Left ventricle myocardium inferior (tissue), 1 donor: ENCODE measurements at places on chromosomes 2 and 18. TPM values are rescaled to one million over a fixed set of nuclear protein-coding genes. Genes with fewer than 3 reads are reported as not detected.

- H3K4me1 ChIP-seq, result peaks cover 40% of the 10 kb centered on the region
- H3K4me3 ChIP-seq, result peak overlapping the region; percentile 43
- peak; percentile 61 for DNase-seq
- no peaks in the 10 kb centered on the region for H3K36me3 ChIP-seq
- peaks cover 7% of the 10 kb centered on the region for H3K27me3 ChIP-seq
Measured at GRCh38 chr2:95389245-95390119, 13.0 kb upstream of the FAHD2A start.

GRCh38 chr2:11073251-11073650, 82.0 kb upstream of the SLC66A3 start:
- no peaks in the 10 kb centered on the region for H3K4me1 ChIP-seq
- DNase-seq, result no peak
- H3K27me3 ChIP-seq, result peaks cover 58% of the 10 kb centered on the region
- H3K36me3 ChIP-seq, result no peaks in the 10 kb centered on the region

DNA sequence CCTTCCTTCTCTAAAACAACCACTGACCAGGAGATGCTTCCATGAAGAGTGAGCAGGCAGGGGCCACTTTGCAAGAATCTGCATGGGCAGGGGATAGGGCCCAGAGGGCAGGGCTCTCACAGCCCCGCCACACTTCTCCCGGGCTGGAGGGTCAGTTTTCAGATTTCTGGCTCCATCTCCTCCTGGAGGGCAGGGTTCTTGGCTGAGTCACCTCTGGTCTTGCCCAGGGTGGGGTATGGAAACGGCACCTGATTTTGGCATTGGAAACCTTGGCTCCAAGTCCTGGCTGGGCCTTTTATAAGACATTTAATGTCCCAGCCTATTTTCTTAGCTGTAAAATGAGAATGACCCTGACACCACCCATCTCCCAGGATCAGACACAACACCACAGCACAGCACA, 27.6 kb upstream of the ASPRV1 start:
- H3K27me3 ChIP-seq, result no peaks in the 10 kb centered on the region
- no peak for DNase-seq
- H3K4me1 ChIP-seq, result no peaks in the 10 kb centered on the region
- H3K27ac ChIP-seq, result no peak overlapping the region

- no peaks in the 10 kb centered on the region for H3K36me3 ChIP-seq
- H3K4me3 ChIP-seq, result no peak overlapping the region
- no peaks in the 10 kb centered on the region for H3K27me3 ChIP-seq
- DNase-seq, result no peak
- peaks cover 10% of the 10 kb centered on the region for H3K4me1 ChIP-seq
- H3K27ac ChIP-seq, result no peak overlapping the region
Measured at GRCh38 chr2:133477616-133477990, 90.7 kb downstream of the NCKAP5 start.

- H3K36me3 ChIP-seq, result no peaks in the 10 kb centered on the region
- H3K27me3 ChIP-seq, result no peaks in the 10 kb centered on the region
- no peak overlapping the region for H3K27ac ChIP-seq
- peaks cover 5% of the 10 kb centered on the region for H3K4me1 ChIP-seq
- no peak for DNase-seq
Measured at GRCh38 chr2:215879977-215880940, 133.1 kb downstream of the MREG start.

DNA sequence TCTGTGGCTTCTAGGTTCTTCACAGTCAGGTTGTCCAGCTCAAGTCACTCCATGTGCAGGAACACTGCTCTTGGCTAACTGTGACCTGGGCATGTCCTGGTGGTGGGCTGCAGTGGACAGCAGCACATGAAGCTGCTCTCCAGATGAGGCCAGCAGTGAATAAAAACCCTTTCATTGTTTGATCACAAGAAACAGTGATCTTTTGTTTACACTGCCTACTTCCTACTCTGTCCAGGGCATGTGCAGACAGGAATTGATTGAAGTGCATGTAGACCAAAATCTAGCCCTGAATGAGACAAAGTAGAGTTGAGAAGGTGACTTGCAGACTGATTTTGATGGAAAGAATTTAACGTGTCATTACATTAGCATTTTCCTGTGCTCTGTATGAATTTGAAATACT, 34.9 kb downstream of the BCL2L11 start:
- no peak for DNase-seq
- H3K4me3 ChIP-seq, result no peak overlapping the region
- peaks cover 25% of the 10 kb centered on the region for H3K4me1 ChIP-seq
- H3K27ac ChIP-seq, result no peak overlapping the region
- no peaks in the 10 kb centered on the region for H3K27me3 ChIP-seq

DNA sequence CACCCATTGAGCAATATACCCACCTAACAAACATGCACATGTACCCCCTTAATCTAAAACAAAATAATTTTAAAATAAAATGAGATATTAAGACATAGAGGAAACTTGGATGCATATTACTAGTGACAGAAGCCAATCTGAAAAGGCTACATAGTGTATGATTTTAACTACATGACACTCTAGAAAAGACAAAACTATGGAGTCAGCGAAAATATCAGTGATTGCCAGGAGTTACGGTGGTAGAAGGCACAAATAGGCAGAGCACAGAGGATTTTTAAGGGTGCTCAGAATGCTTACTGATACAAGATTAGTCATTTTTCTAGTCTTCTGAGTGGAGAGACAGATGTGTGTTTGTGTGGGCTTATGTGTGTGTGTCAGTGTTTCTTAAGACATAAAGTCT, 656.6 kb downstream of the NR4A2 start:
- no peak overlapping the region for H3K4me3 ChIP-seq
- no peaks in the 10 kb centered on the region for H3K4me1 ChIP-seq
- no peak for DNase-seq
- no peaks in the 10 kb centered on the region for H3K36me3 ChIP-seq
- no peak overlapping the region for H3K27ac ChIP-seq

GRCh38 chr2:148670773-148671172, 26.2 kb downstream of the EPC2 start:
- no peak overlapping the region for H3K27ac ChIP-seq
- no peaks in the 10 kb centered on the region for H3K27me3 ChIP-seq
- H3K4me1 ChIP-seq, result peaks cover 69% of the 10 kb centered on the region
- no peak overlapping the region for H3K4me3 ChIP-seq

- H3K4me1 ChIP-seq, result no peaks in the 10 kb centered on the region
- no peak overlapping the region for H3K4me3 ChIP-seq
- DNase-seq, result no peak
- H3K27me3 ChIP-seq, result no peaks in the 10 kb centered on the region
- H3K36me3 ChIP-seq, result no peaks in the 10 kb centered on the region
Measured at GRCh38 chr2:47510745-47511144, 107.8 kb downstream of the MSH2 start.

DNA sequence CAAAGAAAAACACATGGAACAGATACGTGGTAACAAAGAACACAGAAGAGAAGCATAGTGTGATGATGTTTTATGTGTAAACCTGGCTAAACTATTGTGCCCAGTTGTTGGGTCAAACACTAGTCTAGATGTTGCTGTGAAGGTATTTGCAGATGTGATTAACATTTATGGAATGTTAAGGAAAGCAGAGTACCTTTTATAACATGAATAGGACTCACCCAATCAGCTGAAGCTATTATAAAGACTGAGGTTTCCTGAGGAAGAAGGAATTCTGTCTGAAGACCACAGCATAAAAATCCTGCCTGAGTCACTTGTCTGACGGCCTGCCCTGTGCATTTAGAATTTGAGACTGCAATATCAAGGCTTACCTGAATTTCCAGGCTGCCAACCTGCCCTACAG, 253.1 kb downstream of the DYM start:
- H3K27ac ChIP-seq, result no peak overlapping the region
- H3K36me3 ChIP-seq, result no peaks in the 10 kb centered on the region
- H3K27me3 ChIP-seq, result no peaks in the 10 kb centered on the region
- no peak for DNase-seq
- no peak overlapping the region for H3K4me3 ChIP-seq

- H3K27me3 ChIP-seq, result no peaks in the 10 kb centered on the region
- H3K4me3 ChIP-seq, result peak overlapping the region; percentile 40
- no peak for DNase-seq
- H3K36me3 ChIP-seq, result no peaks in the 10 kb centered on the region
Measured at GRCh38 chr2:183024339-183025095, 13.7 kb downstream of the NCKAP1 start.

DNA sequence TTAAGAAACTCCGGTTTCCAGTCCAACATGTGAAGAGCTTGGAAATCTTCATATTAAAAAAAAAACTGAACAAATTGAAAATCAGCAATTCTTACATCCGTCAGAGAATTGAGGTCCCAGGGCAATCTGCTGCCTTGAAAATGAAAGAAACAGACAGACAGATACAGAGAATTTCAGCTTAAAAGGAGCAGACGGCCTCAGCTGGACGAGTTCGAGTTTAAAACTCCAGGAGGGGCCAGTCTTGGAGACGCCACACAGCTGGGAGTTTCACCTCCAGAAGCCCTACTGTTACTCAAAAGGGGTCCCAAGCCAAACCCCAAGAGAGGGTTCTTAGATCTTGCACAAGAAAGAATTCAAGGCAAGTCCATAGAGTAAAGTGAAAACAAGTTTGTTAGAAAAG, 226.5 kb upstream of the ARL4C start:
- no peaks in the 10 kb centered on the region for H3K27me3 ChIP-seq
- H3K36me3 ChIP-seq, result no peaks in the 10 kb centered on the region
- no peak overlapping the region for H3K4me3 ChIP-seq
- DNase-seq, result no peak
- no peaks in the 10 kb centered on the region for H3K4me1 ChIP-seq

- no peak for DNase-seq
- peaks cover 18% of the 10 kb centered on the region for H3K4me1 ChIP-seq
- no peak overlapping the region for H3K27ac ChIP-seq
- no peak overlapping the region for H3K4me3 ChIP-seq
- no peaks in the 10 kb centered on the region for H3K36me3 ChIP-seq
Measured at GRCh38 chr2:23662466-23662865, 264.5 kb downstream of the ATAD2B start.

- H3K4me1 ChIP-seq, result no peaks in the 10 kb centered on the region
- no peak overlapping the region for H3K27ac ChIP-seq
- H3K4me3 ChIP-seq, result no peak overlapping the region
- H3K36me3 ChIP-seq, result no peaks in the 10 kb centered on the region
Measured at GRCh38 chr2:19127616-19128015, 230.8 kb downstream of the OSR1 start.

GRCh38 chr18:44838971-44839666, 158.4 kb downstream of the SETBP1 start:
- peak; percentile 71 for DNase-seq
- H3K27ac ChIP-seq, result peak overlapping the region; percentile 32
- peaks cover 41% of the 10 kb centered on the region for H3K4me1 ChIP-seq
- H3K36me3 ChIP-seq, result no peaks in the 10 kb centered on the region
- H3K27me3 ChIP-seq, result no peaks in the 10 kb centered on the region

- H3K27ac ChIP-seq, result no peak overlapping the region
- DNase-seq, result no peak
- no peaks in the 10 kb centered on the region for H3K27me3 ChIP-seq
- H3K4me3 ChIP-seq, result no peak overlapping the region
Measured at GRCh38 chr2:119630121-119630520, 48.9 kb upstream of the TMEM177 start.

- no peak for DNase-seq
- H3K27ac ChIP-seq, result no peak overlapping the region
- no peaks in the 10 kb centered on the region for H3K27me3 ChIP-seq
Measured at GRCh38 chr2:72274380-72274797, 126.7 kb upstream of the CYP26B1 start.

DNA sequence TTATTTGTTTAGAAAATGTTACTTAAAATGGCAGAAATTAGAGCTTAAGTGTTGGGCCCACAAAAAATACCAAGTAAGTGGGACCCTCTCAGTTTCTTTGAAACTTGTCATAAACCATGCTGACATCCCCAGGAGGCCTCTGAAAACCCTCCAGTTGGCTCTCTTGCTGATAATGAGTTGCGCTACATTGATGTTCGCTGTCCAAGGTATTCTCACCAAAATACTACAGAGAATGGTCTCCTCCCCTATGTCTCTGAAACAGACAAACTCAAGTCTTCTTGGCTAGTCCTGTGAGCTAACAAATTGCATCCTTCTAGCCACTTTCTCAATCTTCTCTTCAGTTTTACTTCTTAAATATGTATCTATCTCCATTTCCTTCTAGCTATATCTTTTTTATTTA, 669.4 kb downstream of the IRS1 start:
- H3K36me3 ChIP-seq, result no peaks in the 10 kb centered on the region
- H3K27ac ChIP-seq, result no peak overlapping the region
- H3K27me3 ChIP-seq, result no peaks in the 10 kb centered on the region
- no peak overlapping the region for H3K4me3 ChIP-seq

The SERPINB13 gene
- total RNA-seq, result not detected

The FSHR gene
- total RNA-seq, result not detected

The PLEKHB2 gene
- total RNA-seq, result 42.9 TPM

The SCN7A gene
- total RNA-seq, result 22.3 TPM

The REG1B gene
- total RNA-seq, result not detected

The SOWAHC gene
- total RNA-seq, result 2.3 TPM

The AMER3 gene
- total RNA-seq, result not detected

The CHRND gene
- not detected for total RNA-seq

The TEX44 gene
- not detected for total RNA-seq

The PARD3B gene
- total RNA-seq, result 9.1 TPM

The SERTAD2 gene
- 14.5 TPM for total RNA-seq

The SH3BP4 gene
- 9.6 TPM for total RNA-seq

The NXPH2 gene
- total RNA-seq, result not detected
